Endothelial cell of umbilical vein (primary cell): ENCODE measurements at places on chromosomes 11 and 22.

GRCh38 chr22:29055192-29055830, 6.3 kb downstream of the C22orf31 start:
- DNase-seq = no peak

GRCh38 chr11:110928391-110928790, 216.2 kb upstream of the ARHGAP20 start:
- DNase-seq = no peak

GRCh38 chr11:128615612-128616011, 28.3 kb upstream of the ETS1 start:
- DNase-seq = no peak

DNA sequence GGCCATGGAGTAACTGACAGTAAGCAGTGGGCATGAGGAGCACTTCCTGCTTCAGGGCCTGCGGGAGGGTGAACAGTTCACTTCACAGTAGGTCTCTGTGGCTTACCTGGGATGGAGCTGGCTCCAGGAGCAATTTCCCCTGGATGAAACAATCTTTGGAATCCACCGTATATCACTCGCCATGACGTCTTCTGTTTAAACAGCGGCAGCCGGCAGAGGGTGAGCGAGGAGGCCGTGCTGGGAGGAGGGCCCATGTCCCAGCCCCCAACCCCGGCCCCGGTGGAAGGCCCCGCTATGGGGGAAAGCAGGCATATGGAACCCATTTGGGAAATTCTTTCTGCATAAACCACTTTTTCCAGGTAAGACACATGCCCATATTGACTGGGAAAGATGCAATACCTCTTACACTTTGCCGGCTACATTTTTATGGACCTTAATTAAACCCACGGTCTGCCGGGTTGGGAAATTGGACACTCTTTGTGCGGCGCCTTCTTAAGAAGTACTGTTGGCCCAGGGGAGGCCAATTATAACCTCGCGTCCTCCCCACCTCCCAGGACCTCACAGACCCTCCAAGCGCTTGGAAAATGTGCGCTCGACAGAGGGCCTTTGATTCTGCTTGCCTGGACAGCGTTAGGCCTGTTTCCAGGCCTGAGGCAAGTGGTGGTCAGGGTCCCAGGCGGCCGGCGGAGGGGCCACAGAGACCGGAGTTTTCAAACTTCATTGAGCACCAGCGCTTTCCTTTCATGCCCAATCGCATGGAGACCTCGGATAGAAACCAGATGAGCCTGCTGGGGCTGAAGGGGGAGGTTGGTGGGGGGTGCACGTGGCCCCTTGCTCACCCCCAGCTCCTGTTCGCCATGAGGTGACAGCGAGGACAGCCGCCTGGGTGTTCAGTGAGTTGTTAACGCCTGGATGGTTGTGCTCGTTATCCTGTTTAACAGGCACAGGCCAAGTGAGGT, 40.4 kb downstream of the SMIM38 start:
- DNase-seq = no peak

DNA sequence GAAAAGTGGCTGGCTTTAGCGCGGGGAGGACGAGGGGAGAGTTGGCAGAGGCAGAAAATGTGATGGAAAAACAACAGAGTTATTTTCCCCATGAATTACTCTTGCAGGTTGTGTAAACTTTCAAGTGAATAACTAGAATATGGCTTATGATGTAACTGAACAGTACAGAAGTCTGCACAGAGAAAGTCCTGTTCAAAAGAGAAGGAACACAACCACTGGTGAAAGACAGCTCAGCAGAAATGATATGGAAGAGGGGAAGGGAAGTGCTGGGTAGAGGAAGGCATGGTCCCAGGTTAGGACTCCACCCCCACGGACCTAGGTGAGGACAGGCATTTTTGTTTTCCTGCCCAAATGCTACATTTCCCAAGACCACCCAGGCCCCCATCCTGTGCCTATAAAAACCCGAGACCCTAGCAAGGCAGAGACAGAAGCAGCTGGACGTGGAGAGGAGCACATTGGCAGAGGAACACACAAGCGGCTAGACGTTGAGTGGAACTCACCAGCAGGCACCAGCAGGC, 77.7 kb downstream of the MAML2 start:
- DNase-seq = no peak

DNA sequence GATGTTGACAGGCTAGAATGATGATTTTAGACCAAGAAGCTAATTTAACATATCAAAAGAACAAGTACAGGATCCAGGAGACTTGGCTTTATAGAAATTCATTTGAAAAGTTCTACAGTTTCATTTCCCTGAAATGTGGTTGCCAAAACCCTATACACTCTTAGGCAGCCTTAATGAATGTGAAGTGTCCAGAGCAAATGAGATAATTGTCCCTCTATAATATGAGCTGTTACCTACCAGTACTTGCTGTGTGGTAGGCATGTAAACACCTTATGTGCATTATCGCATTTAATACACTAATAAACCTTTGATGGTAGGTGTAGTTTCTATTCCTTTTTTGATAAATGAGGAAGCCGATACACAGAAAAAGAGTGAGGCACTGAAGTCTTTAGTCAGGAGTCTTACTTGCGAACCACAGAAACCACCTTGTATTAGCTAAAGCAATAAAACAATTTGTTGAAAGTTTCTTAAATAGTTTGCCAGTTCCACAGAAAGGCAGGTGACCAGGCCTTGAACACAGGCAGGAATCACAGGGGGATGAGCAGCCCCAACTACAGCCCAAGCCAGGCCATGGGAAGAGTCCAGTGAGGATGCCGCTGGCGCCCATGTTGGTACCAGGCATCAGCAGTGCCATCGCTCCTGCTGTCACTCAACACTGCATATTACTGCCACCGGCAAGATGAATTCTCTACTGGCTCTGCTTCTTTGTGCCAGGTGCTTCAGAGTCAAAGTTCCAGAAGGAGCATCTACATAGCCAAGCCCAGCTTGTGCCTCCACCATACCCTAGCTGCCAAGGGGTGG, 81.7 kb downstream of the SWAP70 start:
- no peak for DNase-seq

GRCh38 chr11:124724979-124725718, 14.6 kb upstream of the NRGN start:
- DNase-seq = no peak

- DNase-seq = no peak
Measured at GRCh38 chr22:21933910-21934309, 18.7 kb downstream of the PPM1F start.

DNA sequence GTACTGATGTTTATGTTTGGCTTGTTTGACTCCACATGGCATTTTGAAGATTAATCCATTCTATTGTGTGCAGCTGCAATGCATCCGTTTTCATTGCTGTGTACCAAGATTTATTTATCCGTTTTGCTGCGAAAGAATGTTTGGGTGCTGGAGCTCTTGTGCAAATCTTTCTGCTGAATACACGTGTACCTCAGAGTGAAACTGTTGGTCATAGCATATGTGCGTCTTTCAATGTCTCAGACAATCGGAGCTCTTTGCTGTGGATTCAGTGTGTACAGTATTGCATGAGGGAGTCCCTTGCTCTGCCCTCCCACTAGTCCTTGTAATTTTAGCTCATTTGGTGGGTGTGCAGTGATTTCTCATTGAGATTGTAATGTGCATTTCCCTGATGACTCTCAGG, 545.4 kb downstream of the TBC1D22A start:
- DNase-seq = no peak

DNA sequence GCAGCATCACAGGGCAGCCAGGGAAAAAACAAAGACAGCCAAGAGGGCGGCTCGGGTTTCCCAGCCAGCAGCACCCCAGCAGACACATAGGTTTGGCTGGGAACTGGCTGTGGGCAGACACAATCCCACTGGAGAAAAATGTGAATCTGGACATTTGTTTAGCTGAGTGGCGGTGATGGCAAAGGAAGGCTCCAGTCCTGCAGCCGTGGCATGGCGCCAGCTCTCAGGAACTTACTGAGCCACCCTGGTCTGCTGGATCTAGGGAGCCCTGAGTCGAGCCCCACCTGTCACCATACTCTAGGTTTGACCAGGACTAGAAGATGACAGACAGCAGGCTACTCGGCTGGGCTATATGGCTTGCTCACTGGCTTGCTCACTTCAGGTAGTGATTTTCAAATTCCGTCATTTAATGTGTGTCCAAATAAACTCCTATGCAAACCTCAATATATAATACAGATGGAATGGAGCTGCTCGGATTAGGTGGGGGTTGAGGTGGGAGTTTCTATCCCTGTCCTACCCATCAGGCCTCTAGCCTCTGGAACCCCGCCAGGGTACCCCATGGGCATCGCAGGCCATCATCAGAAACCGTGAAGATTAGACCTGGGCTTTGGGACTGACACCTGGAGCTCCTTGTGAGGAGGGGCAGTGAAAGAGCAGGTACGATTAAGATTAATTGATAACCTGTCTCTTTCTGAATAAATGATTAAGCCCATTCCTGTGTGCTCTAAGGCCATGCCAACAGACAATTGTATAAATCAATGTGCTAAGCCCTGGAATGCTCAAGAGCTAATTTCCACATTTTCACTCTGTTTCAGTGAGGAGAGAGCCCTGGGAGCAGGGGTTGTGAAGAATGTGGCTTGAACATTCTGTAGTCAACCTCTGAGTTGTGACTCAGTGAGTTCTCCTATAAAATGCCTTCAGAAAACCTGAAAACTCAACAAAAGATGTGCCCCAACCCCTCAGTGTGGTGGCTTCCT, 42.5 kb downstream of the GALNT18 start:
- no peak for DNase-seq

DNA sequence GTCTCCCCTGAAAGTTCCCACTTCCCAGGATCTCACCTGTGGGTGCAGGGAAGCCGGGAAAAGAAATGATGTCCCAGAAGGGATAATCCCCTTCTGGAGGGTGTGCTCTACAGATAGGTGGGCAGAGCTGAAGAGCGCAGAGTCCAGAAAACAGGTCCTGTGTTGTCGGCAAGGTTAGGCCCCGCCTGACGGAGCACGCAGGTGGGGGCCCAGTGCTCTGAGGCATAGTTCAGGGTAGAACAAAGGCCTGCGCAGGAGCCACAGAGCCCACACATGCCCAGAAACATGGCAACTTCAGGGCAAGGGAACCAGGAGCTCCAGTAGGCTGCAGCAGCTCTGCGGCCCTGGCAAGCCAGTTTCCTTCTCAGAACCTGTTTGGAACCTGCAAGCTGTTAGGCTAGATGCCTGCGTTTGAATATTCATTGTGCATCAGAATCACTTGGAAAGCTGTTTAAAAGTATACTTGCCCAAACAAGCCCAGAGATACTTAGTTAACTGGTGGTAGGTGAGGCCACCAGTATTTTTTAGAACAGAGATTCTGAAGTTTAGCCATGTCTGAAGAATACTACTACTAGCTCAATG, 386.6 kb downstream of the BUD13 start:
- no peak for DNase-seq

- DNase-seq = no peak
Measured at GRCh38 chr22:39173050-39173706, 20.7 kb upstream of the CBX7 start.

DNA sequence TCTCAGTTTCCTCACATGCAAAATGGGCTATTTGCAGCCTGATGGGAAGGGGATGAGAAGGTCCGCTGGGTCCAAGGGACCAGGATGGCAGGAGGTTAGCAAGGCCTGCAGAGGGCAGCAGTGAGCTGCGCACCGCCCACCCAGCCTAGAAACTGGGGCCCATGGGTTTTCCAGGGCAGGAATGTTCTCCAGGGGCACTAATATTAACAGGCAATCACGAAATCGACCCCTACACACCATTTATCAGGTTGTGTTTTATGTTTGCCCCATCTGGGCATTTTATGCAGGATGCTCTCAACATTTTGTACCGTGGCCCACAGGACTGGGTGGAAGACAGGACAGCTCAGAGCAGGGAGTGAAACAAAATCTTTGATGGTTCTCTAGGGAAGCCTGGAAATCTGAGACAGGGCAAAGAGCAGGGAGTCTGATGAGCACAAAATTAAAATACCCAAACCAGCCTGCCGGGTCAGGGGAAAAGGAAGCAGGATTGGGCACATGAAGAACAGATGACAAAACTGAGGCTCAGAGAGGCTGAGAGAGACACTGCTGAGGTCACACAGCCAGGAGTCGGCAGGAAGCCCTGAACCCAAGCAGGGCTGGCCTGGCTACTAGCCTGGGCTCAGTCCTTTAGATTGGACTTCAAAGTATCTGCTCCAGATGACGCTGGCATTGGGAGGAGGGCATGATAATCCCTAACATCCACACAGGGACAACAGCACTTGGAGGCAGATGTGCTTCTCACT, 1.6 kb upstream of the BCR start:
- peak; percentile 70 for DNase-seq

DNA sequence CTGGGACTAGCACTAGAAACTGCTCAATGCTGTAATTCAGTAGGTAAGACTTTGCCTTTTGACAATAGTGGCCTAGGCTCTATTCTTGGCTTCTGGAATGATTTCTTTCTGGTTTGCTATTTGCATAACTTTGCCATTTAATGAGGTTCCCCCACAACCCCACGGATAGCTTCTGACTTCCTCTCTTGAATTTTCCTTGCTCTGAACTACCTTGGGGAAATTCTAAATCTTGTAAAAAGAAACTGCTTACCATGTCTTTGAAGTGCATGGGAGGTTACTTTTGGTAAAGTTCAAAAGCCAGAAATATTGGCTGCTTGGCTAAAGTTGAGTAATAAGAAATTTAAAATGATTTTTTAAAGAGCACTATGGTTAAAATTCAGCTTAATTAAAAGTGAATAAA, 35.3 kb downstream of the CARD18 start:
- DNase-seq = no peak

GRCh38 chr22:40757071-40757470, 62.1 kb downstream of the SLC25A17 start:
- no peak for DNase-seq

DNA sequence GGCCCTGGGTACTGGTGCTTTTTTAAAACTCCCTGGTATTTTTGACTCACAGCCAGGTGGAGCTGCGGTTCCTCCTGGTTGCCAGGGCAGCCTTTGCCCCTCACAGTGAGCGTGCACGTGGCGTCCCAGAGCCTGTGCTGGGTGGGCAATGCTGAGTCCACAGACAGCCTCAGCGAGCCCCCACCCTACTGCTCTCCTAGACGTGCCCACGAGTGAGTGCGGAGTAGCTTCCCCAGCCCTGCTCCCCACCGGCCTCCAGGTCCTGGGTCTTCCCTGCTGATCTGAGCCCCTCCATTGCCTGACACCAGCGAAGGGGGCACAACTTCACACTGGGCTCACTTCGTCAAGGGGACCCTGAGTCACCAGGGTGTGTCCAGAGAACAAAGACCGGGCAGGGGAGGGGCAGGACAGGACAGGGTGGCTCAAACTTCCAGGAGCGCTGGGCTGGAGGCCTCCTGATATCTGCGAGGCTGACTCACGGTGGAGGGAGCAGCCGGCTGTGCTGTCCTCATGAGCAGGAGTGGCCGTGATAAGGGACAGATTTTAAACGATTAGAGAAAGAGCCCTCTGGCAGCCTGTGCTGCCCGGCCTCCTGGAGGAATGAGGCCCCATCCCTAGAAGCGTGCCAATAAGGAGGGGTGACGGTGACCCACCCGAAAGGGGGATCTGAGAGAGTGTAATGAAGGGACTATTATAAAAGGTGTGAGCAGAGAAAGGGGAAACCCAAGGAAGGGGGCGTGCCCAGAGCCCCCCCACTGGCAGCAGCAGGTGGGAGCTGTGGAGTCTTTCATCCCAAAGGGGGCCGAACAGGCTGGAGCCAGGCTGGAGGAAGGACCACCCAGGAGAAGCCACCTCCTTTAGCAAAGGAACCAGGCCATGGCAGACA, 129.3 kb upstream of the FGF3 start:
- no peak for DNase-seq

- DNase-seq = no peak
Measured at GRCh38 chr11:10441091-10441490, 14.0 kb upstream of the AMPD3 start.

GRCh38 chr11:63804259-63804658, 9.0 kb upstream of the SPINDOC start:
- DNase-seq = no peak

GRCh38 chr22:39266398-39267030, 21.7 kb upstream of the PDGFB start:
- DNase-seq = no peak
